DMS153 (cell line): ENCODE measurements at places on chromosomes 16 and 17.

DNA sequence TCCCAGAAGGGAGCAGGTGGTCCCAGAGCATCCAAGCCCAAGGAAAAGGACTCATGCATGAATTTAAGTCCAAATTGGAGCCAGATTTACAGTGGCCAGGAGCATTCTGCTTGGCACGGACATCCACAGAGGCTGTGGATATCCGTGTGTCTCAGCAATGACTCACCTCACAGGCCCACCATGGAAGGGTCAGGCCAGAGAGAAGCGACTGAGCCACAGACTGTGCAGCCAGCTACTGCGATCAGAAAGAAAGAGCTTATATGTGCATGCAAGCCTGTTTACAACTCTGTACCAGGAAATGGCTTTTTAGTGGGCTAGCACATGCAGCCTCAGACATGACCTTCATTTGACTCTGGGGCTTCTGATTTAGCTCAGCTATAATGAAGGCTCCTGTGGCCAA lies 231.0 kb downstream of the C16orf95 start:
- no peak for DNase-seq

- DNase-seq = no peak
Observed at GRCh38 chr17:72373910-72374741, 253.3 kb downstream of the SOX9 start.

GRCh38 chr16:80680046-80680445 lies 124.4 kb downstream of the CDYL2 start:
- no peak for DNase-seq

GRCh38 chr16:85996843-85997242 lies 97.9 kb downstream of the IRF8 start:
- no peak for DNase-seq

DNA sequence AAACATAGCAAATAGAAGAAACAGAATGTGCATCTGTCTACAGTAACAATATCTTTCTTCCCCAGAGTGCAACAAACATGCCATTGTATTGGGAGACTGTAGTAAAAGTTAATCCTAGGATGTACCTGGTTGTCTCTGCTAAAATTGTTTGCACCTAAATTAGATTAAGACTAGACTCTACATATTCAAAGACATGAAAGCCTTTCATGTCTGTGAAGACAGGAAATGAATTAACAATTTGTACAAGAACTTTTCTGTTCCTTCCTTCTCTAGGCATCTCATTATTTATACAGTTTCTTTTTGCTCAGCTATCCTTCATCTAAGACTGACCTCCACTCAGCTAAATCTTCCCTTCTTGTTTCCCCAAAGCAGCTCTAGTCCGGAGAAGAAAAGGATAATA lies 220.6 kb downstream of the LGALS9B start:
- no peak for DNase-seq

GRCh38 chr17:3639981-3640596 lies 3.5 kb downstream of the CTNS start:
- no peak for DNase-seq

DNA sequence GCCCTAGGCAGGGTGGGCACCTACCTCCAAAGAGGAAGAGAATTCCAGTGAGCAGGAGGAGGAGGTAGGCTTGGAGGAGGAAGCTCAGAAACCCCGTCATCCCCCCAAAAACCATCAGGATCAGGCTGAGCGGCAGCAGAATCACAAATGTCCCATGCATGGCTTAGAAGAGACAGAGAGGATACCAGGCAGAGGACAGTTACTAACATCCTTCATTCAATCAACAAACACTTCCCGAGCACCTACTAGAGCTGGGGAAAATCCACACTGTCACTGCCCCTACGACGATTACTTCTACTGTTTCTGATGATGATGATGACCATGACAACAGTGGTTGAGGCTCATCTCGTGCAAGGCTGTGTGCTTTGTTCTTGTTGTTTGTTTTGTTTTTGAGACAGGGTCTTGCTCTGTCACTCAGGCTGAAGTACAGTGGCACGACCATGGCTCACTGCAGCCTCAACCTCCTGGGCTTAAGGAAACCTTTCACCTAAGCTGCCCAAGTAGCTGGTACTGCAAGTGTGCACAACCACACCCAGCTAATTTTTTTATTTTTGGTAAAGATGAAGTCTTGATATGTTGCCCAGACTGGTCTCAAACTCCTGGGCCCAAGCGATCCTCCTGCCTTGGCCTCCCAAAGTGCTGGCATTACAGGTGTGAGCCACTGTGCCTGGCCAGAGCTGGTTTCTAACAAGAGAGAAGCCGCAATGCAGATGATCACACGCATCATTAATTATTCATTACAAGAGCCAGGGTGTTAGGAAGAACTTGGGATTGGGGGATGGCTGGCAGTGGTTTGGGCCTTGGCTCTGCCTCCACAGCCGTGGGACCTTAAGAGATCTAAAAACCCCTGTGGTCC lies 18.0 kb downstream of the TMEM114 start:
- DNase-seq = peak; percentile 27

DNA sequence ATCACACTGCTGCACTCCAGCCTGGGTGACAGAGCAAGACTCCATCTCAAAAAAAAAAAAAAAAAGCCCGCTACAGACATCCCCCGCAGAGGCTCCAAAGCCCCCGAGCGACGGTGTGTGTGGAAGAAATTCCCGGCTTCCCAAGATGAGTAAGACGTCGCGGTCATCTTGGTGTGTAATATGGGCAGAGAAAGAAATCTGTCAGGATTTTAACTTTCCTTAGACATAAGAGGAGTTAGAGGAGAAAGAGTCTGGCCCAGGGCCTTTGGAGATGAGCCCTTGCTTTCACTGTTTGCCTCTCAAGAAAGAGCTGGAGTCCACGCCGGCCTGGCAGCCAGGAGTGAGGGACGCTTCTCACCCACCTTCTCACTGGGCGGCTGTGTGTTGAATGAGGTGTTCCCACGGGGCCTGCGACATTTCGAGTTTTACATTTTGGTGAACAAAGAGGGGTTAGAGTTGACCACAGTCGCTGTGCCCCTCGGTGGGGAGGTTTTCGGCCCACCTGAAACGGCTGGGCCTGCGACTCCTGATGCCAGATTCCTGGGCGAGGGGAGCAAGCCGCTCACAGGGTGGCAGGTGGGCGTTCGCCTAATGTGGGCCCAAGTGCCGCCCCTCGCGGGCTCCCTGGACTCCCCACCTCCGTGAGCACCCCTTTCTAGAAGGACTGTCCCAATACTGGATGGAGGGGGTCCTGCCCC lies 17.9 kb downstream of the C1QTNF1 start:
- DNase-seq = no peak

DNA sequence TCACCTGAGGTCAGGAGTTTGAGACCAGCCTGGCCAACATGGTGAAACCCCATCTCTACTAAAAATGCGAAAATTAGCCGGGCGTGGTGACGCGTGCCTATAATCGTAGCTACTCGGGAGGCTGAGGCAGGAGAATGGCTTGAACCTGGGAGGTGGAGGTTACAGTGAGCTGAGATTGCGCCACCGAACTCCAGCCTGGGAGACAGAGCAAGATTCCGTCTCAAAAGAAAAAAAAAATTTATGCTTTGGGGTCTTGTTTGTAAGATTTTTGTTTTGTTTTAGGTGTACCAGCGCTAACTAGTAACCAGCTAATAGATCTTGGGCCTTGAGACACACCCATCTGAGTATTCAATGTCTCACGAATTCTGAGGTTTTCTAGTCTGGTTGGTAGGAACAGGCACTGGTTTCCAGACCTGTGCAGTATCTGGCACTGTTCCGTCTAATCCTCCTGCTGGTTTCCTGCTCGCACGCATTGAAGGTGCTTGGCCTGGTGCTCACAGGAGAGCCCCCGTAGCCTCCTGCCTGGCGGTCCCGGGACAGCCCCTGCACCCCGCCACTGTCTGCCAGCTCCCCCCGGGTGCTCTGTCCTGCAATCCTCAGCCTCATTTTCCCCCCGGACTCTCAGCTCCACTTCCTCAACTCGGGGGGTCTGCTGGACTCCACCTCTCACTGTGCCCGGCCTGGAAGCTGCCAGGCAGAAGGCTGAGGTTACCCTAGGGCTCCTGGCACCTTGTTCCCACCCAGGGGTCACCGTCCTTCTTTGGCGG lies 10.6 kb upstream of the DUS1L start:
- no peak for DNase-seq

GRCh38 chr17:64056269-64057005 lies 36.0 kb upstream of the ICAM2 start:
- DNase-seq = no peak

DNA sequence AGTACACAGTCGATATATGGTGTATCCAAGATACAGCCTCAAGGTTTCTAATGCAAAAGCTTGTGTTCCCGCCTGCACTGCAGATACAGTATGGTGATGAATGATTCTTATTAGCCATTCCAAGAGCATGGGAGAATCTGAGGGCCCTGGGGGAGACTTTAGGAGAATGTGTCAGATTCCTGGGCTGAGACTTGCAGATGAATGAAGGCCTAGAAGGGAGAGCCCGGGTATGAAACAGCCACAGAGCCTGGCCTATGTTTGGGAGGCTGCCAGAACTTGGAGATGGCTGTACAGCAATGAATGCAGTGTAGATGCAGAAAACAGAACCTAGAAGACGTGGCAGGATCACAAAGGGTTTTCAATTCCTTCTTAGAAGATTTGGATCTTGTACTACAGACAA lies 510.7 kb downstream of the HAPSTR1 start:
- no peak for DNase-seq

DNA sequence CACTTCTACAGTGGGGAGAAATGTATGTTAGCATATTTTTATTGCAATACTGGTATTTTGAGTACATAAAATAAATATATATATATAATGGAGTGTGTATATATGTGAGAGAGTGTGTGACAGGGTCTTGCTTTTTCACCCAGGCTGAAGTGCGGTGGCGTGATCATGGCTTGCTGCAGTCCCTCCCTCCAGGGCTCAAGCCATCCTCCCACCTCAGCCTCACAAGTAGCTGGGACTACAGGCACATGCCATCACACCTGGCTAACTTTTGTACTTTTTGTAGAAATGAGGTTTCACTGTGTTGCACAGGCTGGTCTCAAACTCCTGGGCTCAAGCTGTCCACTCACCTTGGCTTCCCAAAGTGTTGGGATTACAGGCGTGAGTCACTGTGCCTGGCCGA lies 4.1 kb downstream of the CYLD start:
- DNase-seq = no peak

DNA sequence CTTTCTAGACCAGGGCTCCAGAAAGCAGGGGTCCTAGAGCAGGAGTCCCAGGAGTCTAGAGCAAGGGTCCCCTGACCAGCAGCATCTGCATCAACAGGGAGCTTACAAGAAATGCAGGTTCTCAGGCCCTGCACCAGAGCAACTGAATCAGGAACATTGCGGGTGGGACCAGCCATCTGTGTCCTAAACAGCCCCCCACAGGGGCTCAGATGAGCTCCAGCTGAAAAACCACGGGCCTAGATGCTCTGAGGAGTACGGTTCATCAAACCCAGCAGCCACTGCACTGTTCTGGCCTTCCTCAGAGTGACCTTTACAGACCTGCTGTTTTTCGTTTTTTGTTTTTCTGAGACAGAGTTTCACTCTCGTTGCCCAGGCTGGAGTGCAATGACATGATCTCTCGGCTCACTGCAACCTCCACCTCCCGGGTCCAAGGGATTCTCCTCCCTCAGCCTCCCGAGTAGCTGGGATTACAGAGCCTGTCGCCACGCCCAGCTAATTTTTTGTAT lies 438.2 kb downstream of the SOX9 start:
- DNase-seq = no peak

- no peak for DNase-seq
Observed at GRCh38 chr16:30094541-30095165, 1.4 kb downstream of the YPEL3 start.

- no peak for DNase-seq
Observed at GRCh38 chr16:28038409-28038808, 25.1 kb downstream of the GSG1L start.

GRCh38 chr16:68664297-68664696 lies 19.2 kb downstream of the CDH3 start:
- DNase-seq = no peak

- DNase-seq = no peak
Observed at GRCh38 chr16:84298376-84298899, 3.8 kb downstream of the WFDC1 start.

- DNase-seq = peak; percentile 25
Observed at GRCh38 chr16:8355675-8356074, 234.6 kb downstream of the TMEM114 start.

DNA sequence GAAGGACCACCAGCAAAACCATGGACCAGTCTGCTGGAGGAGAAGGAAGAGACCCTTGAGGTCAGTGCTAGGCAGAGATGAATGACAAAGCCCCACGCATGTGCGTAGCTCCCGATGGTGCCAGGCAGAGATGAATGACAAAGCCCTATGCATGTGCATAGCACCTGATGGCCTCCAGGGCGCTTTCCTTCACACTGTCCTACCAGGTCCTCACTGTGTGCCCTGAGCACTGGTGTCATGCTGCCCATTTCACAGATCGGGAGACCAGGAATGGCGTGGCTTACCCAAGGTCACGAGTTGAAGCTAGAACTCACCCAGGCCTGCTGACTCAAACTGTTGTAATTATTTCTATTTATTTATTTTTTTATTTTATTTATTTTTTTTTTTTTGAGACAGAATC lies 149.6 kb downstream of the KATNIP start:
- DNase-seq = no peak

DNA sequence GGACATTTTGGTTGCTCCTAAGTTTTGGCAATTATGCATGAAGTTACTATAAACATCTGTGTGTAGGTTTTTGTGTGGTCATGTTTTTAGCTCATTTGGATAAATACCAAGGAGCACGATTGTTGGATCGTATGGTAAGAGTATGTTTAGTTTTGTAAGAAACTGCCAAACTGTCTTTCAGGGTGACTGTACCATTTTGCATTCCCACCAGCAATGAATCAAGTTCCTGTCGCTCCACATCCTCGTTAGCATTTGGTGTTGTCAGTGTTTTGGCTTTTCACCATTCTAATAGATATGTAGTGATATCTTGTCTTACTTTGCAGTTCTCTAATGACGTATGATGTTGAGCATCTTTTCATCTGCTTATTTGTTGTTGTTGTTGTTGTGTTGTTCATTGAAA lies 20.2 kb downstream of the TENT4B start:
- no peak for DNase-seq

DNA sequence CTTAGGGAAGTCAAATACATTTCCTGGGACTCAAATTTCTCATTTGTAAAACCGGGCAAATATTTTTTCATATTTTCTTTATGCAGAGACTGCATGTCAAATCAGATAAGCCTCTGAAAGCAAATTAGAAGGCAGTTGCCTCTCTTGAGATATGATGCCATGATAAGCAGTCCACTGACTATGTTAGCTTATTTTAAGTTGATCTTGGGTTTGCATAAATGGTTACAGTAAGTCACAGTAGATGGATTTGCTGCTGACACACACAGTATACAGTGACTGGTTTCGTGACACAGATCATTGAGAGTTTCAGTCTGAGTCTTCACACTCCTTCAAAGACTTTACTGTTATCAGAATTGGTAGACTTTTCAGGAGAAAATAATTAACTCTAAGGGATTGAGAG lies 927.6 kb upstream of the CDH8 start:
- DNase-seq = no peak

- DNase-seq = peak; percentile 11
Observed at GRCh38 chr17:50763716-50764475, 3.4 kb downstream of the ANKRD40CL start.
